ENCODE measurements at places on chromosomes 12 and 14.

DNA sequence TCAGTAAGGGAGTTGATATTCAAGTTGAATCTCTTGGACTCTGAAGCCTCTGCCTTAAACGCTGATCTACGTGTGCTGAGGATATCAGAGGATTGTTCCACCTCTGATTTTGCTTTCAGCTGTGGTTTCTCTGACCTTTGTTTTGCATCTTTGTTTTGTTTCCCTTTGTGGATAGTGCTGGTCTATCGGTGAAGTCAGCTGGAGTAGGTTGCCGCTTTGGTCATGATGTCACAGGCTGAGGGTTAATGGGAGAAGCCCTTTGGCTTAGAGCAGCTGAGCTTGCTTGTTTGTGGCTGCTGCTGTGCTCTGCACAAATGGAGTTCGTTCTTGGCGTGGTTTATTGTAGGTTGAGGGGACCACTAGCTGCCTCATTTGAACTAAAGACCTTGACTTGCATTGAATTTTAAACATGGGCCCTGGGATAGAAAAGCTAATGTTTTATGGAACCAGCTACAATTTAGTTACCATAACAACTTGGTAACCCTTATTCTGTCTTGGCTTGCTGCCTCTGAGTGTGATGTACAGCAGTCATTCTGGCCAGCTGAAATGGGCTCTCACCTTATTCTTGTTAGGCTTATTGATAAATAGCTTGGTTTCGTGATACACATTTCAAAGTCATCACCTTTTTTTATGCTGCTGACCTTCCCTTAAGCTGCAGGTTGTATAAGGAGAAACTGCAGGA lies 284.5 kb upstream of the E2F7 start:
- no peak for DNase-seq

DNA sequence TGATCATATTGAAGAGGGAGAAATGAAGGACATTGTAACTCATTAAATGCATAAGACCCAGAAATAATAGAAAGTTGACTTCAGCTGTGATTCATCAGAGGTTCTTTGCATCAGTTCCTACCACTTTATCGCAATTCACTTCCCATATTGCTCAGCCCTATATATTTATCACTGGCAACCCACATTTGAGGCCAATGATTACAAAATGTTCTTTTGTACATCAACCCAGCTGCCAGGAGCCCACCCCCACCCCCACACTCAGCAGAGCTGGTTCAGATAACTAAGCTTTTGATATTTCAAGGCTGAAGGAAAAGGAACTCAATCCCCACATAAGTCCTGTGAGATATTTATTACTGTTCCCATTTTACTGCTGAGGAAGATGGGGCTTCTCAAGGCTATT lies 51.2 kb upstream of the TMPO start:
- DNase-seq = no peak

DNA sequence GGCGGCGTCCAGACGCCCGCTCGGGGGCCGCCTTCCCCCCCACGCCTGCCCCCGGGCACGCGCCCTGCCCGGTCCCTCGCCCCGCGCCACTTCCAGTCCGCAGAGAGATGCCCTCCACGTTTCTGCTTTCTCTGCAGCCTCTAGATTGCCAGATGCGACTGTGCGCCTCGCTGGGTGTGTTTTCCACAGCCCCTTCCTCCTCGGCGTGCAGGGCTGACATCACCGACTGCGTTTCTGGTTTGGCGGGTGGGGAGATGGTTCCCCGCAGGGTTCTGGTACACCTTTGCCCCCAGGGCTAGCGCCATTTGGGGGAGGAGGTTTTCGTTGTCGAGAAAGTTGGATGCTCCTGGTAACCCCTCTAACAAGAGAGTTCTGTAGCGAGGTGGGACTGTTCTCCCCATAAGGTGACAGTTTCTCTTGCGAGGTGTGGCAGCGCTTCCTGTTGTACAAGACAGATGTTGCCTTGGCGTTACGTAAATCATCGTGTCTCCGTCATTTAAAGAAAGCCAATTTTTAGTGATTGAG lies 1.5 kb downstream of the CALM1 start:
- peak; percentile 48 for DNase-seq

DNA sequence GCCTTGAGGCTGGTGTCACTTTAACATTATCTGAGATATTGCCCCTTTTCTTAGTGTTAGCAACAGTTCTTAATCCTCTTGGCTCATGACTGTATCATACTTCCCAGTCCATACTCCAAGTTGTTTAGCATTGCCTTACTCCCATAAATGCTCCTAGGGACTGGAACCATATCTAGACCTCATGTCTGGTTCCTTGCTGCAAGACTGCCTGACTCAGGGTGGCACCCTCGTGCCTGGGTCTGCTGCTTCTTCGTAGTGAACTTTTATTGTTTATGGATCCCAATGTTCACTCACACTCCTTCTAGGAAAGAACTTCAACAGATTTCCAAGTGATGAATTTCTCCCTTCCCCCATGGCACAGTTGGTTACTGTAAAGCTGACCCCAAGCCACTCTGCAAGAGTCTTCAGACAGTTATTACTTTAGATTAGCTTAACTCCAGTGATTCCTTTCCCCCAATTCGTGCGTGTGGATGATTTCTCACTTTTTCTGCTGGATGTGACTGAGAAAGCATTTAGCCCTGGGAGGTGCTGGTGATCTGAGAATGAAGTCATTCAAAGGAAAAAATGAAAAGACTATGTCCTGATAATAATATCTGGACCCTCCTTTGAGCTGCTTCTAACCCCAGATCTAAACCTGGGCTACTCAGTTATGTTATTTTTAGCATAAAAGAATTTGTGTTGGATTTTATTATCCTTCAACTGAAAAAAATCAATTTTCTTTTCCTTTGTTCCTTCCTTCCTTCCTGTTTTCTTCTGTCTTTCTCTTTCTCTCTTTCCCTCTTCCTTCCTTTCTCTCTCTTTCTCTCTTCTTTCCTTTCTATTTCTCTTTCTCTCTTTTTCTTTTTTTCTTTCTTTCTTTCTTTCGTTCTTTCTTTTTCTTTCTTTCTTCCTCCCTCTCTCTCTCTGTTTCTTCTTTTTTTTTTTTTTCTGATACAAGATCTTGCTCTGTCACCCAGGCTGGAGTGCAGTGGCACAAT lies 47.5 kb upstream of the PPP1R12A start:
- no peak for DNase-seq

GRCh38 chr14:51298895-51299294 lies 58.8 kb downstream of the TMX1 start:
- no peak for DNase-seq

GRCh38 chr14:92470811-92471210 lies 42.8 kb upstream of the RIN3 start:
- DNase-seq = no peak

DNA sequence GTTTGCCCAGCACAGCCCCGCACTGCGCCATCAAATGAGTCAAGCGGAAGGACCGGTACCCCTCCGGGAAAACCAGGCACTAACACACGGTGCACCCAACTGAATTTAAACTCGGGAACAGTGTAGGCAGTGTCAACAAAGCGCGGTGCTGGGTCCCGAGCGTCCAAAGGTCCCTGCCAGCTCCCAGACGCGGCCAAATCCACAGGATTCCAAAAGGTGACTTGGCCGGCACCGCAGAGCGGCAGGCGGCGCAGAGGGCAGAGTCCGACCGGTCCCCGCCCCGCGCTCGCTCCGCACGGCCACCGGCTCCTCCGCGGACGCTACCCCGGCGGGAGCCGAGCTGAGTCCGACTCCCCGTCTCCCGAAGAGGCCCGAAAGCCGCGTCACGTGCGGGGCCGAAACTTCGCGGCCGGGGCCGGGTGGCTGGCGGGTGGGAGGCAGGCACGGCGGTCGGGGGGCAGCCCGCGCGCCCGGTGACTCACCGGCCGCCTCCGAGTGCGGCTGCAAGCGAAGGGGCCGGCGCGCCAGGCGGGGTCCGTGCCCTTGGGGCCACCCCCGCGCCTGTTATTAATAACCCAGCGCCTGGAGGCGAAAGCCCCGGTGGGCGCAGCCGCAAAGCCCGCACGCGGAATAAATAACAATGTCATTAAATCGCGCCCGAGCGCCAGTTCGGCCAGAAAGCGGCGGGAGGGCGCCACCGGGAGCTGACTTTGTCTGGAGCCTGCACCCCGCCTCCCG lies 863 bp downstream of the DENND5B start:
- DNase-seq = peak; percentile 53

GRCh38 chr12:4273652-4274395 lies at the start of gene CCND2:
Gene CCND2 (plus strand): TSS chr12:4273762. CDS start chr12:4274041, 279 bp downstream.
- peak; percentile 34 for DNase-seq

GRCh38 chr12:79837575-79837974 lies 97.3 kb downstream of the PPP1R12A start:
- no peak for DNase-seq

DNA sequence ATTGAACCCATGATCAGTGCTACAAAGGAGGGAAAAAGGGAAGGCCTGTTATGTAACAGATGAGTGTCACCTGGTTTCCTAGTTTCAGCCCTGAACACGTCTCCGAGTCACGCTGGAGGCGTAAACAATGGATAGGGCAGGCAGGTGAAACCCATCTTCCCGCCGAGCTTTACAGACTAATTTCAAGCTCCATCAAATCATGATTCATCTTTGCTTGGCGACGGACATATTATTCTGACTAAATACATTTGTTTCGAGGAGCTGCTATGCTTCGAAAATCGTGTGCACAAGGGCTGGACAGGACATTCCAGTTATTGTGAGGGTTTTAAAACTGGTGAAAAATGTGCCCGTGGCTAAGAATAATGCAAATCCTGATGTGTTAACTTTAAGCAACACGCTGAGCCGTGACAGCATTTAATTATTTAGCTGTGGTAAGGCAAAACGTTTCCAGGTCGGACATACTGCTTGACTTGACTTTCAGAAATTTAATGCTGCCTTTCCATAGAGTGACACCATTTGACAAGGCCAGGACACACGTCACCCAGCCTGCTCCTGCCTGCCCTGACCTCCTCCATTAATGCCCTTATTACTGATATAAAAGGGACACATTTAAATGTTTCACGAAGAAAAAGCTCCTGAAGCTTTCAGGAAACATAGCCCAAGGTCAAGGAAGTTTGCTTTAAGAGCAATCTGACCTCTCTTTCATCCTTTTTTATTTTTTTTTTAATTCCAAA lies 1203.5 kb upstream of the TMEM132C start:
- no peak for DNase-seq

DNA sequence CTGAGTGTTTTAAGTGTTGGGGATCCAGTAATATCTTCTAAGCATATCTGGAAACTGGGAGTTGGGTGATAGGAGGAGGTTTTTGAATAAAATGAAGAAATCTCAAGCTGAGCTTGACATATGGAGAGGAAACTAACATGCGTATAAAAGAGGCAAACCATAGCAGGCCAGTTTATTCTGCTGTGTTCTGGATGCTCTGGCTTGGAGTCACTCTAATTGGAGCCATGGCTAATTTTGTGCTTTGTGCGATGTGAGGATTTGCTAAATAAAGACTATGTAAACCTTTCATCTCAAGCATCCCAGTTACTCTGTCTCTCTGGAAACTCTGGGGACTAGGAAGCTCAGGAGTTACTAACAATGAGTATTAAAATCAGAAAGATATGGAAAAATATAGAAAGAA lies 66.5 kb downstream of the ATF7IP start:
- DNase-seq = no peak

DNA sequence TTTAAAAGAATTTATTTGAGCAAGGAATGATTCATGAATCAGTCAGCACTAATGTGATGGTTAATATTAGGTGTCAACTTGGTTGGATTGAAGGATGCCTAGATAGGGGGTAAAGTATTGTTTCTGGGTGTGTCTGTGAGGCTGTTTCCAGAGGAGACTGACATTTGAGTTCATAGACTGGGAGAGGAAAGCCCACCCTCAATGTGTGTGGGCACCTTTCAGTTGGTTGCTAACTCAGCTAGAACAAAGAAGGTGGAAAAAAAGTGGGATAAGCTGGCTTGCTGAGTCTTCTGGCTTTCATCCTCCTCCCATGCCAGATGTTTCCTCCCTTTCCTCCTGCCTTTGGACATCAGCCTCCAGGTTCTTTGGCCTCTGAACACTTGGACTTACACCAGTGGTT lies 47.2 kb downstream of the TESPA1 start:
- no peak for DNase-seq

- DNase-seq = no peak
Measured at GRCh38 chr14:77612011-77612620, 4.3 kb downstream of the SPTLC2 start.

- DNase-seq = no peak
Measured at GRCh38 chr14:91862417-91862816, 4.9 kb downstream of the TC2N start.

GRCh38 chr14:105746124-105746514 lies 219.7 kb downstream of the TMEM121 start:
- no peak for DNase-seq

DNA sequence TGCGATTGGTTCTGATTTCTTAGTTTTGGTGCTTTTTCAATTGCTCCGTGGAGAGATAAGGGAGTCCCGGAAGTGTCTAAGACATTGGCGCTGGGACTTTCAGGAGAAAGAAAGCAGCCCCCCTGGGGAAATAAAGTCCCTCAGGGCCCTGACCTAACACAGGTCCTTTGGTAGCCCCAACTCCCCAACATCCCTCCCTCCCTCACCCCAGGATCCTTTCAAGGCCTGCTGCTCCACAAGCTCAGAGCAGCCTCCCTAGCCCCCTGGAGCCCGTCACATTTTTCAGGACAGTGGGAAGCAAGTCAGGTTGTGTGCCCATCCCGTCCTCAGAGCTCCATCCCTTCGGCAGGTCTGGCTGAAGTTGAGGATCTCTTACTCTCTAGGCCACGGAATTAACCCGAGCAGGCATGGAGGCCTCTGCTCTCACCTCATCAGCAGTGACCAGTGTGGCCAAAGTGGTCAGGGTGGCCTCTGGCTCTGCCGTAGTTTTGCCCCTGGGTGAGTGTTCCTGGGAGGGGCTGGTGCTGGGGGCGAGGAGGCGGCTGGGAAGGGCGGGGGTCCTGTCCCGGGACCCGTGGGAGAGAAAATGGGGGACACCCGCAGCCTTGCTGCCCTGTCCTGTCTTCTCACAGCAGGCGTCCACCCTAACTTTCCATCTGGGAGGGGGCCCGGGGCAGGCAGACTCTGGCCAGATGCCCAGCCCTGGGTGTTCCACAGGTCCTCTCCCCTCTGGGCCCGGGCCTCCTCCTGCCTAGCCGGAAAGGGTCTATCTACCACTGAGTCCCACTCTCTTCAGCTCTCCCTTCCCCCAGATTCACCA lies 950 bp downstream of the IFI27 start:
- DNase-seq = no peak

DNA sequence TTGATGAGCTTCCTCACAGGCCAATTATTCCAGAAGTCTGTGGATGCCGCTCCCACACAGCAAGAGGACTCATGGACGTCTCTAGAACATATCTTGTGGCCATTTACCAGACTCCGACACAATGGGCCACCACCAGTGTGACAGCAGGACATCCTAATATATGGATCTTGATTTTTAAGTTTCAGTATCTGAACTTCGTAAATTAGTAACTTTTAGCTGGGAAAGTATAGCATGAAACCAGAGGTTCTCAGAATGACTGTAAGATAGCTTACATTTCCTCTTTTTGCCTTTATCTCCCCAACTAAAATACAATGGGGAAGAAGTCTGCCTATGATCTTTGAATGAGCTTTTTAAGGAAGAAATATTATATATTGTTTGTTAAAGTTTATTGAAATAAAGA lies 87.0 kb downstream of the DNAI7 start:
- DNase-seq = no peak
